ENCODE measurements at places on chromosomes 3 and 15.

DNA sequence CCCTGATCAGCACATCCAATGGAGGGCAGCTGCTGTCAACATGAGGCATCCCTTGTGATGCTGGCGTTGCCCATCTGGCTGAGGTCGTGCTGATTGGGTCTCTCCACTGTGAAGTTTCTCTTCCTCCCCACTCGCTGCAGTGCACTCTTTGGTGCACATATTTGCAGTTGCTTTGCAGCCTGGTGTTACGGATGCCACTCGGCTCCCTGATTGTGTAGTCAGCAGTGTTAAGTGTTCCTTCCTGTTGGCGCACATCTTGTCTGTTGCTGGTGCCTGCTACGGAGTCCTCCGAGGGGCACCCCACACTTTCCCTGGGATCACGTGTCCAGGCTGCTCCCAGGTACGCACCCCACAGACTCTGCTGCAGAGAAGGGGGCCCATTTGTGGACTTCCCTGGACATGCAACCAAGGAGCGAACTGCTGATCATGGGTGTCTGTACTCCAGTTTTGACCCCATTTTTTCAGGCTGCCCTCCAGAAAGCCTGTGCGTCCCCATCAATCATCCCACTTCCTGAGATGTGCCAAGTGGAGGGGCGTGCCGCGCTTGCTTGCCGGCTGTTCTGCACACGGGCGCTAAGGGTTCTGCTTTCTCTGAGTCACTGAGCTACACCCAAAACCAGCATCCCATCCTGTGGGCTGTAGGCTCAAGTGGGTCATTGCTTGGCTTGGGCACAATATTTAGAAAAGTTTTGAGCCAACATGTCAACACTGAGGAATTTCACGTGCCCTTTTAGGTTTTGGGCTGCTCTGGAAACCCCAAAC lies 98.6 kb downstream of the FBLN2 start:
- no peak for DNase-seq

DNA sequence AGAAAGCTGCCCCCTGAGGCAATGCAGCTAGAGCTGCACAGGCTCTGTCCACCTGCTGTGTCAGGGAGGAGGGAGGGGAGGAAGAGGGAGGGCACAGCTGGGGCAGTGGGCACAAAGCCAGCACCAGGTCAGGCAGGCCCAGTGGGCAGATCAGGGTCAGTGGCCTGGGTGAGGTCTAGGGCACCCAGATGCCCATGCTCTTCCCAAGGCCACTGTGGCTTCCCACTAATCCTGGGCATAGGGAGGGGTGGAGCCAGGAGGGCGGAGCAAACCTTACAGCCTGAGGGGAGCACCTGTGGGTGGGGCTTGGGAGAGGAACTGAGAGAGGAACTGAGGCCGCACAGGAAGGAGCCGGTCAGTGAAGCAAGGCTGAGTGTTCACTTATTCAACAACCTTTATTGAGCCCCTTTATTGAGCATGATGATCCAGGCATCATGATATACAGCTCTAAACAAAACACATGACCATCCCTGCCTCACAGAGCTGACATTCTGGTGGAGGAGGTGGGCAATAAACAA lies 55.0 kb downstream of the RHCG start:
- DNase-seq: no peak

GRCh38 chr3:31502803-31503221 lies 29.9 kb upstream of the STT3B start:
- no peak for DNase-seq

- DNase-seq: peak; percentile 69
These were observed 67.2 kb downstream of the CACNA2D2 start for GRCh38 chr3:50436114-50436674.

DNA sequence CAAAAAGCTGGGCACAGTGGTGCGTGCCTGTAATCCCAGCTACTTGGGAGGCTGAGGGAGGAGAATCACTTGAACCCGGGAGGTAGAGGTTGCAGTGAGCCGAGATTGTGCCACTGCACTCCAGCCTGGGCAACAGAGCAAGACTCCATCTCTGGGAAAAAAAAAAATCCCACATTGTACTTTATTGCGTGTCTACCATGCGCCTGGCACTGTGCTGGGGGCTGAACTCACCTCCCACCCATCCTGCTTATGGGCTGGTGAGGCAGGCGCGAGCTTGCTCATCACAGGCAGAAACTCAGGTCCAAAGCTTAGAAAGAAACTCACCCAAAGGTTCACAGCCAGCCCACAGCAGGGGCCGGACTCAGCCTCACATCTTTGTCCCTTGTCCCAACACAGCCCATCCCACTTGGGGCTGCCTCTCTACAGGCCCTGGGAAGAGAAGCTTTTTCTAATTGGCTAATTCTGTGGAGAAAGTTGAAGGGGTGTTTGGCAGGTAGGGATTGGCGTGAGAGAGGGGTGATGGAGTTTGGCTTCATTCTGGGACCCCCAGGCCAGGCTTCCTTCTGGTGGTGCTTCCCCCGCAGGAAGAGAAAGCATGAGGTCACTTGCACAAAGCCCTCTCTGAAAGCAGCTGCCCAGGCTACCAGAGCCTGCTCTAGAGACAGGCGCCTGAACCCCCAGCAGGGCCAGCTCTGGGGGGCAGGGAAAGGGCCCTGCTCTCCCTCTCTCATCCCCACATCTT lies 122.6 kb upstream of the SMAD3 start:
- DNase-seq: peak; percentile 42

GRCh38 chr3:138197524-138197923 lies 10.4 kb downstream of the ARMC8 start:
- DNase-seq: no peak

DNA sequence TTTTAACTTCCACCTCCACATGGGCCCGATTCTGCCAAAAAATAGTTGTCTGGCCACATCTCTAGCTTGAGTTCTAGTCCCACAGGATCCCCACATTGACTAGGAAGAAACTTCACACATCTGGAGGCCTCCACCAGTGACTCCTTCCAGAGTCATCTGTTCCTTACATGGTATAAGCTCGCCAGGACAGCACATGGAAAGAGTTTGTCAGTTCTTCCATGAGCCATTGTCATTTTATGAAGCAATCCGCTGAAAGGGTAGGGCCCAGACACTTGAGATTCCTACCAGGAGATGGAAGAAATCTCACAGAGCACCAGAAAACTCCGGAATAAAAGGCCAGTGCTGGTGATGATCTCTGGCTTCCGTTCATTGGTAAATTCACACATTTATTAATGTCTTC lies 350.5 kb upstream of the ICE2 start:
- DNase-seq: no peak

DNA sequence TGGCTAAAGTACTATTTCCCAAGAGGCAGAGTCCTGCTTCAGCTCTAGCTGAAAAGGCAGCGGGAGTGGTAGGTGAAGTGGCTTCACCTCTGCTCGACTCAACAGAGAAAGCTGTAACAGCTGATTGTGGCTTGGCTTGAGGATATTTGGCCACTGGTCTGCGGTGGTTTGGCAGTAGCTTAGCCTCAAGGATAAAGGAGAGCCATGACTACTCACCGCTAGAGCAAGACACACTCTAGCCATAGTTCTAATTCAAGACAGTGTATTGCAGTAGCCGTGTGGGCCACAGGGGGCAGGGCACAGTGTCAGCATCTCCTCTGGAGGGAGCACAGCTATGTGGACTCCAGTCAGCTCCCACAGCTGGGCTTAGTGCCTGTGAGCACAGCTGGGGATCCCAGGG lies 23.5 kb downstream of the TPRG1 start:
- DNase-seq: peak; percentile 6

DNA sequence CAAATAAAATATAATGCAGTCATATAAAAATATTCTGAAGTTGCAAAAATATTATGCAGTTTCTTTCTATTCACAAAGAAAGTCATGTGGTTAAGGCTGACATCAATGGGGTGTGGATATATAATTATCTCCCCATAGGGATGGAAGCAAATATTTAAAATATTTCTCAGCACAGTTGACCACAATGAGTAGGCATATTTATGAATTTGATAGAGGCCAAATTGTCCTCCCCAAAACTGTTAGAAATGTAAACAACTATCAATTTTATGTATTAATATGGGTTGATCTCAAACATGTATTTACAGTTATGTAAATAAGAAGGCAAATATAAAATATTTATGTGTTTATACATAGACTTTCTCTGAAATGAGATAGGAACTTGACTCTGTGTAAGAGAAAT lies 246.0 kb upstream of the CBLB start:
- DNase-seq: peak; percentile 32

DNA sequence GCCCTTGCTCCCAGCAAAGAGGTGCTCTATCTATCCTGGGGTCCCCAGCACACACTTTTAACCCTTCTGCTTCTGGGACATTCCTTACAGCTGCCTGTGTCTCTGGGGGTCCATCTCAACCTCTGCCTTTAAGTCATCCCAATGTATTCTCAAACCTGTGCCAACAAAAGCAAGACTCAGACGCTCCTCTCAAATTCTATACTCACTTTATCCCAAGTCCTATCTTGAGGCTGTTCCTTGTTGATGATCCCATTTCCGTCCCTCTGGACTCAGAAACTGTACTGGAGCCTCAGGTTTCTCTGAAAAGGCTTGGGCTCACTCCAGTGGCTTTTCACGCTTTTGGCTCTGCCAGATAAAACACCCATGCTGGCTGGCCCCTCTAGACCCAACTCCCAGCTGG lies 69.7 kb downstream of the XXYLT1 start:
- DNase-seq: no peak

GRCh38 chr3:23114432-23114831 lies 88.7 kb upstream of the UBE2E2 start:
- peak; percentile 71 for DNase-seq

GRCh38 chr15:36926427-36926825 lies 173.9 kb downstream of the MEIS2 start:
- no peak for DNase-seq
